ENCODE measurements at places on chromosomes 12 and 14.

GRCh38 chr14:52268279-52269061 is 972 bp downstream of the PTGDR start:
- no peak for DNase-seq

DNA sequence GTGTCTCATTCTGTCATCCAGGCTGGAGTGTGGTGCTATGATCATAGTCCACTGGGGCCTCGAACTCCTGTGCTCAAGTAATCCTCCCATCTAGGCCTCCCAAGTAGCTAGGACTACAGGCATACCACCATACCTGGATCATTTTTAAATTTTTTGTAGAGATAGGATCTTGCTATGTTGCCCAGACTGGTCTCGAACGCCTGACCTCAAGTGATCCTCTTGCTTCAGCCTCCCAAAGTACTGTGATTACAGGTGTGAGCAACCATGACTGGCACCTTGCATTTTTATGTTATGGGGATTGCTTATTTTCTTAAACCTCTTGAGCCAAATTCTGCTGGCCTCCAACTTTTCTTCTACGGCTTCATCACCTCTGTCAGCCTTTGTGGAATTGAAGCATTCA is 26.9 kb downstream of the PRORP start:
- no peak for DNase-seq

DNA sequence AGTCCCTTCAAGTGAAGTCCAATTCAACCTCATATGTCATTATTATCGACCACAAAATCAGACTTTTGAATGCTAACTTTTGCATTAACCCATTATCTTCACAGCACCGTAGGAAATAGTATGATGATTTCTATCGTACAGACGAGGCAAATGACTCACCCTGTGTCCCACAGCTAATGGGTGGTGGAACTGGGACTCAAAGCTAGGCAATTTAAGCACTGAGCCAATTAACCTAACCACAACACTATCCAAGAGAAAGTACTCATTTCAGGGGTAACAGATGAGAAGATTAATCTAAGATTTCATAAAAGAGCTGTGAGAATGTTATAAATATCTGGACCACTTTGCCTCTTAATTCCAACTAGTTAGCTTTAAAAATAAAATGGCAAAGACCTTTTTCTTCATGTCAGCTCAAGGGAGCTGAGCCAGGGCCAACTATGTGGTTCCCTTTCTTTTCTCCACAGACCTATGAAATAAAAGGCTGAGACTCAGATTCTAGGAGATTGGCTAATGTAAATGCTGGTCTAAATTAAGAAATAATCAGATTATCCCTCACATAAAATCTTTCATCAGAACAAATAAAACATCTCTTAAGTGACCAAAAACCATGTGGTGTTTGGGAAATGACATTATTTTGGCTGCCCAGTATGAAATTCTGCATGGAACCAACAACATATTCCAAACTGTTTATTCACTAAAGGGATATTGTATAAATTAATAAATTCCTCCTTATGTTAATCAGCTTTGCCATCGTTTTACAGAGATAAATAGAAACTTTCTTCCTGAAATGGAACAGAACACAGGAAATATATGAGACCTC is 4.9 kb downstream of the PTGER2 start:
- DNase-seq = no peak

- no peak for DNase-seq
These were observed 3.1 kb upstream of the TNS2 start for GRCh38 chr12:53046655-53047220.

DNA sequence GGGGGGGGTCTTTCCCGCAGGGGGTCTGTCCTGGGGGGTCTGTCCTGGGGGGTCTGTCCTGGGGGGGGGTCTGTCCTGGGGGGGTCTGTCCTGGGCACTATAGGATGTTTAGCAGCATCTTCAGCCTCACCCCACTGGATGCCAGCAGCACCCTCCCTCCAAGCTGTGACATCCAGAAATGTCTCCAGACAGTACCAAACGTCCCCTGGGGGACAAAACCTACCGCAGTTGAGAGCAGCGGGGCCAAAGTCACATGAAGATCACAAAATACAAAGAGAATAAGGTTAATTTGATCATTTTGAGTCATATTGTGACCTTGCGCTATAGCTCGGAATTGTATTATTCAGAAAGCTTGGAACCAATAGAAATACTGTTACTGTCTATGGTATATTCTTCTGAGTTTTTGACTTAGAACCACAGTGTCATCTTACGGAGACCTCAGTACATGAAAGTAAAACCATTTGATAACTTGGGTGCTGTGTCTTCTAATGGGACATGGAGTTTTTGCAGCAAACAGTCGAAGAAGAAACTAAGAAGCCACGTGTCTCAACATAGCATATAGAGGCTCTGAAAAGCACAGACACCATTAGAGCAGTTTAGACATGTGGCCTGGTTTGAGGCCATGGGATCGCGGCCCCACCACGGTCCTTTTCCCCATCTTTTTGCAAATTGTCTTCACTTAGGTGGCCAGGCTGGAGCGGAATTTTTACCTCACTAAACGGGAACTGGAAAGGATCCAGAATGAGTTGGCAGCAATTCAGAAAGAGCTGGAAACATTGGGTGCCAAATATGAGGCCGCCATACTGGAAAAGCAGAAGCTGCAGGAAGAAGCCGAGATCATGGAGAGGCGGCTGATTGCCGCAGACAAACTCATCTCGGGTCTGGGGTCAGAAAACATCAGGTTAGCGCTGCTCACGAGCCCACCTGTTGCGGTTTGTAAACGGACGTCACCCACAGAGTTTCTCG is 59.9 kb downstream of the CCDC92 start:
- DNase-seq = no peak

GRCh38 chr14:56543436-56543835 is 36.2 kb upstream of the TMEM260 start:
- DNase-seq = no peak

DNA sequence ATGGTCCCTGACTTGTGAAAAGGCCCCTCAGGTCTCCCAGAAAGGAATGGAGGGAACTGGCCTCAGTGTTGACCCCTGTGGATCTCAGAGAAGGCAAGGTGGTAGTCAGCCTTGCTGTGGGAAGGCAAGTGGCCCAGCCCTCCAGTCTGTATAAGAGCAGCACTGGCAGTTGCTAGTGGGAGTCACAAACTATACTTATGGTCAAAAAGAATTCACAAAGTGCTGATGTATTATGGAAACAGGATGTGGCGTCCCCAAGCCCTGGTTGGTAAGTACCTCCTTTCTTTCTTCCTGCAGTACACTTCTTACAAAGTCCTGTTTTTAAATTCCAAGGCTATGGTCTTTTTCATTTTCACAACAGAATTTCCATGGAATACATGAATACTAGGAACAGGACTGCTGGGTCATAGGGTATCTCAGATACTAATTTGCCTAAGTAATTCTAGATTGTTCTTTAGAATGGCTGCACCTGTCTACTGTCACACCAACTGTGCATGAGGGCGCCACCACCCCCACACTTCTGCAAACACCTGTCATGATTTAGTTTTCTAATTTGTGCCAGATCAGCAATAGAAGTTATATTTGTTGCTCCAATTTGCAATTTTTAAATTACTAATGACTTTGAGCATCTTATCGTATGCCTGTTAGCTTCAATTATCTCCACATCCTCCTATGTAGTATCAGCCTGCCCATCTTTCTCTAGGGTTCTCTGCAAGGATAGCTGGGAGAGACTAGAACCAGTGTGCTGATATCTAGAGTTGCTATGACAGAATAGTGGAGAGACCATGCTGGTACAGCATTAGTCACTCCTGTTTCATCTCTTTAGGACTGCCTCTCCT is 40.7 kb upstream of the TMEM263 start:
- DNase-seq = no peak

DNA sequence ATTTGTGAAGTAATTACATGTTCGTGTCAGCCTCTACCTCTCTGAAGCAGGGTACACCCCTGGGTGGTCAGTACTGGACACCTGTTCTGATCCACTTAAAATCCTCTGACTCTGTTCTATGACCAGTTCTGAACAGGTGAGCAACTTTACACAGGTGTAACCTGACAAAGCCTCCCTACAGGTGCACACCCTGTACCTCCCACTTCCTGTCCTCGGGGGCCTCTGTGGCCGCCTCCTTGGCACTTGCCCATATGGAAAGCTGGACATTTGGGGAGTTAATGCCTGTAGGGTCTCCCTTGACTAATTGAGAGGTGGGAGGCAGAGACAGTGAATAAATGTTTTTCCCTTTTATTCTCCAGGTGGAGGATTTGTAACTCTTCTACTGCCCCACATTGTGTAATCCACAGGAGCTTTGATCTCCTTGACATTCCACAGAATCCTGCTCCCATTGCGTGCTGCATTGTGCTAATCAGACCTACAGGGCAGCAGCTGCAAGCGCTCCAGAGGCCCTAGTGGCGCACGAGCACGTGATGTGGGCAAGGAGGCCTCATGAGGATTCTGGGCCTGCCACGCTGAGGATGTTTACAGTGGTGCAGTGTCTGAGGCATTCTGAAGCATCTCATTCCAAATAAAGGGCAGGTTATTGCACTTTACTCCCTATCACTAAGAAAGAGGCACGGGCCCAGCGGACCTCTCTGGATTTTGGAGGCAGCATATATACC is 45.8 kb upstream of the BATF start:
- no peak for DNase-seq

DNA sequence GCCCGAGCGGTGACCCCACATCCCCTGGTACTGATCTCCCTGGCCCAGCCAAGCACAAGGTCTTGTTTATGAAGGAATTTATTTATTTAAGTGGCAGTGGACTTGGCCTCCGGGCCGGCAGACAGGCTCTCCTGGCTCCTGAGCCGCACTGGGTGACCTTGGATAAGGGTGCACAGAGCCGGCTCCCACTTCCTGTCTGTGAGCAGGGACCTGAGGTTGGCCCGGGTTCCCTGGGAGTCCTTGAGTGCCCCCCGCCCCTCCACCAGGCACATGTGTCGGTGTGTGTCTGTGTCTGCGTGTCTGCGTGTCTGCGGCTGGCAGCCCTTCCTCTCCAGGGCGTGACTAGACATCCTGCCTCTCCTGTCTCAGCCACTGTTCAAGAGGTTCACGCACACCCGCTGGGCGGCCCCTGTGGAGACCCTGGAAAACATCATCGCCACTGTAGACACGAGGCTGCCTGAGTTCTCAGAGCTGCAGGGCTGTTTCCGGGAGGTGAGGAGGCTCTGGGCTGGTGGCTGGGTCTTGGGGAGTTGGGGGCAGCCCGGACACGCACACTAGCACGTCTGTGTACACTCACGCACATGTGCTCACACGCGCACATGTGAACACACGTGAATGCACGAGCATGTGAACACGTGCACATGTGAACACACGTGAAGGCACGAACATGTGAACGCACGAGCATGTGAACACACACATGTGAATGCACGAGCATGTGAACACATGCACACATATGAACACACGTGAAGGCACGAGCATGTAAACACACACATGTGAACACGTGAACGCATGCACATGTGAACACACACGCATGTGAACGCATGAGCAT is 9.3 kb downstream of the TNFAIP2 start:
- no peak for DNase-seq
